ENCODE measurements at places on chromosomes 3 and 15.

GRCh38 chr3:167653760-167654159 is at the start of gene WDR49:
Gene WDR49 (minus strand): TSS chr3:167653942. CDS start chr3:167653425, 517 bp downstream.
- DNase-seq, result no peak

DNA sequence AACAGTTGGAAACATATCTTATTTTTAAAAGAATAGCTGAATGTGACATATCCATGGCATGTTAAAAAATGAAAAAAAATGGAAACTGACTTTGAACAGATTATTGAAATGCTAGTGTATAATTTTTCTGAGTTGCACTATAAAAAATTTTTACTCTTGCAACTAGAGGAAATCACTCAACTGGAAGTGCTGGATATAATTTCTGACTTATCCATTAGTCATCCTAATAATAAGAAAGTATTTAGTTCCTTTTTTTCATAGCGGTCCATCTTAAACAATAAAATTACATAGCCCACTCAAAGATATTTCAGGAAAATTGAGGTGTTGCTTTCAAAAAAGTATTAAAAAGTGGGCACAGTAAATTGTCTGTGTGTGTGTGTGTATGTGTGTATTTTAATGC is 80.7 kb downstream of the MBNL1 start:
- no peak for DNase-seq

DNA sequence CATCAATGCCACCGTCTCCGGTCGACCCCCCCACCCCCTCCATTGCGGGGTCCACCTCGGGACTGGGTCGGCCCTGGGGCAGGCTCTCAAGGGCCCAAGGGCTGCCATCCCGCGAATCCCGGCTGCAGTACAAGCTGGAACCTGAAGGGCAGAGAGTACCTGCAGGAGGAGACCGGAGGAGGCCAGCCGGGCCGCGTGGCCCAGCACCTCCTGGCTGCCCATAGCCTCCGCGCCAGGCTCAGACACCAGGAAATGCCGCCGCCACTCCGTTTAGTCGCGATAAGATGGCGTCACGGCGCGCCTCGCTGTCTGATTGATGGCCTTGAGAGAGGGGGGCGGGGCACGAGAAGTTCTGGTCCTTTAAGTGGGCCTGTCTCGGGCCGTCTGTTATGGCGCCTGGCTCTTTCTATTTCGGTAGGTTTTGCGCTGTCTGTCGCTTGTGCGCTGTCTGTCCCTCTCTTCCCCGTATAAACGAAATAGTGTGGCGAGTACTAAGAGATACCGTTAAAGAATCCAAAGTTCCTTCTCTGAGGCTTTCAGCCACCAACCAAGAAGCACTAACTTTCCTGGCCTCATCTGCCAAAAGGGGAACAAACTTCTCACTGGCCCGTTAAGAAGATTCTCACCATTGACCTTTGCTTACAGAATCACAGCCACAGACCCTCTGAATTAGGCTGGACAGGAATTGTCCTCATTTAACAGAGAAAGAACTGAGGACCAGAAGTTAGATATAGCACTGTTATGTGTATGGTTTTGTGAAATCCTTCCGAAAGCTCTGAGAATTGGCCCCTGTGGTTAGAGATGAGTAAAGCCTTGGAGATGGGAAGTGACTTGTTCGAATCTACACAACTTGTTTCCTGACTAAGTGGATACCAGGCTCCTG is at the start of gene RFT1:
Gene RFT1, minus strand, starts transcription at position 257 of the 883 bp plus-strand sequence. Its CDS starts 35 bp downstream, at position 222.
- DNase-seq, result peak; percentile 99

- DNase-seq, result no peak
Measured at GRCh38 chr15:100899601-100900000, 19.6 kb upstream of the LRRK1 start.

DNA sequence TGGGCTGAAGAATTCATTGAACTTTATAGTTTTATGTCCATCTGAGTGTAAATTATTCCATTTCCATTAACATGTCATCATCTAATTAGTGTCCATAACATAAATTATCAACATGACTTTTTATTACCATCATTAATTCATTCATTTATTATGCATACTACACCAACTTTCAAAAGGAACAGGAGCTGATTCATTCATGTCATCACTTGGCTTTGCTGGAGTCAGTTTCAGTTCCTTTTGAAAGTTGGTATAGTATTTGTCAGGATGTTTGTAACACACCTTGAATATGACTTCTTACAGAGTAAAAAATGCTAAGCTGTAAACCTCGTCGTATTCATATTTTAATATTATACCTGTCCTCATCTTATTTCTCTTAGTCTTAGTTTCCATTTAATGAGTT is 298.0 kb upstream of the RBMS3 start:
- no peak for DNase-seq

- DNase-seq, result no peak
Measured at GRCh38 chr3:98361289-98361688, 7.6 kb downstream of the OR5K4 start.

- DNase-seq, result no peak
Measured at GRCh38 chr15:76178296-76179000, 118.7 kb downstream of the TMEM266 start.
